Endothelial cell (in vitro differentiated cells): ENCODE measurements at places on chromosomes 11 and 22.

GRCh38 chr22:38549101-38549894 lies 20.7 kb downstream of the DMC1 start:
- DNase-seq = no peak

GRCh38 chr11:111095327-111095726 lies 150.2 kb upstream of the POU2AF2 start:
- no peak for DNase-seq

GRCh38 chr11:115464269-115464668 lies 39.9 kb downstream of the CADM1 start:
- no peak for DNase-seq

GRCh38 chr11:78038697-78039313 lies 15.7 kb upstream of the KCTD14 start:
- no peak for DNase-seq

DNA sequence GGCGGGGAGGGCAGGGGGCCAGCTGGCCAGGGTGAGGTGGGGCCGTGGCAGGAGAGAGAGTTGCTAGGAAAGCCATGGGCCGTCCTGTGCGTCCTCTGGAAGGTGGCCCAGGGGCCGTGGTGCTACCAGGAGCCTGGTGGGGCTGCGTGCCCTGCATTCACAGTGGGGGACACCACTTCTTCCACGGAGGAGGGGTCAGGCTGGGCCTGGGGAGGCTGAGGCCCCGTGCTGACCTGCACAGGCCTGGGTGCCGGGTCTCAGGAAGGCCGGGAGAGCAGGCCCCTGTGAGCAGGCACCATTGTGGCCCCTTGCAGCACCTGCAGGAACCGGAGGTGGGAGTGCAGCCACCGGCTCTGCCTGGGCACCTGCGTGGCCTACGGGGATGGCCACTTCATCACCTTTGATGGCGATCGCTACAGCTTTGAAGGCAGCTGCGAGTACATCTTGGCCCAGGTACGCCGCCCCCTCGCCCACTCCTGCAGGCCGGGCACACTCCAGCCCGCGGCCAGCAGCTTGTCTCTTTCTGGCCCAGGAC lies 12.0 kb downstream of the MUC5B start:
- DNase-seq = peak; percentile 3

DNA sequence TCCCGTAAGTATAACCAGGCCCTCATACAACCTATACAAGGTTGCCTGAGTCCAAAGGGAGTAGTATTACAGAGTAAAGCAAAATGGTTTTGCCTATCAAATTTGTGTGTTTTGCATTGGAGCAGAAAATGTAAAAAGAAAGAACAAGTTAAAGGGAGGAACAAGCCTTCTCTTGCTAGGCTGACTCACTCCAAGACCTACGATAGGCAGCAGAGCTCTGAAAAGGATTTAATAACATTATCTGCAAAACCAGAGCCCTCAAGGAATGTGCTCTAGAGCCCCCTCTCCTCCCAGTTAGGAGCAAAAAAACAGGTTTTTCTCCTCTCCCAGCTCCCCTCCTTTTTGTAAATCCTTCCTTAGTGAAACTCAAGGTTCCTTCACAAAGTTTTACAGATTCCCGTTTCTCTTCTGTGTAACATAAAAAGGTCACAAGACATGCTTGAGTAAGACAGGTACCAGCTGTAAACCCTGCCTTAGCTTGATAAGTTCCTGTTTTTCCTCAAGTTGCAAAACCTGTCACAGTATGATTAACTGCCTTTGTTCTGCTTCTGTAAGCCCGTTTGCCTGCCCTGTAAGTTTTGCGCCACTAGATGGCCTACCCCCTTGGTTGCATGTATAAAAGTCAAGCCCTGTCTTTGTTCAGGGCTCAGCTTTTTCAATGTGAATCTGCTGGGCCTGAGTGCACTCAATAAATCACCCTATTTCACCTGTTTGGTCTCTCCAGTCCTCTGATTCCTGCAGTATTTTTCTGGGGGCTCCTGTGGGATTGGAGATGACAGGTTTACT lies 498.2 kb downstream of the KCNA4 start:
- no peak for DNase-seq

DNA sequence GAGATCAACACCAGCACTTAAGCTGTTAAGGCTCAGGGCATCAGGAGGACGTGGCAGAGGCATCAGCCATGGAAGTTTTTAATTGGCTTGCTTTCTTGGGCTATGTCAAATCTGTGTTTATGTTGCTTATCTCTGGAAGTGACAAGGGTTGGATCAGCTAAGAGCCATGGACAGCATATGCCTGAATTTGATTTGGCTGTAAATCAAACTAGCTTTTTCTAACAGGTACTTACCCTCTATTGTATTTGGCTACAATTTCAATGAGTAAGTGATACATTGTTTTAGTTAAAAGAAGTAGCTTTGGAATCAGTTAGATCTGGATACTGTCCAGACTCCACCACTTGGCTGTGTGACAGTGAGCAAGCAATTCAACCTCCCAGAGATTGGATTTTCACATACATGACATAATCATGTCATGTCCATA lies 936.6 kb downstream of the OPCML start:
- DNase-seq = no peak

DNA sequence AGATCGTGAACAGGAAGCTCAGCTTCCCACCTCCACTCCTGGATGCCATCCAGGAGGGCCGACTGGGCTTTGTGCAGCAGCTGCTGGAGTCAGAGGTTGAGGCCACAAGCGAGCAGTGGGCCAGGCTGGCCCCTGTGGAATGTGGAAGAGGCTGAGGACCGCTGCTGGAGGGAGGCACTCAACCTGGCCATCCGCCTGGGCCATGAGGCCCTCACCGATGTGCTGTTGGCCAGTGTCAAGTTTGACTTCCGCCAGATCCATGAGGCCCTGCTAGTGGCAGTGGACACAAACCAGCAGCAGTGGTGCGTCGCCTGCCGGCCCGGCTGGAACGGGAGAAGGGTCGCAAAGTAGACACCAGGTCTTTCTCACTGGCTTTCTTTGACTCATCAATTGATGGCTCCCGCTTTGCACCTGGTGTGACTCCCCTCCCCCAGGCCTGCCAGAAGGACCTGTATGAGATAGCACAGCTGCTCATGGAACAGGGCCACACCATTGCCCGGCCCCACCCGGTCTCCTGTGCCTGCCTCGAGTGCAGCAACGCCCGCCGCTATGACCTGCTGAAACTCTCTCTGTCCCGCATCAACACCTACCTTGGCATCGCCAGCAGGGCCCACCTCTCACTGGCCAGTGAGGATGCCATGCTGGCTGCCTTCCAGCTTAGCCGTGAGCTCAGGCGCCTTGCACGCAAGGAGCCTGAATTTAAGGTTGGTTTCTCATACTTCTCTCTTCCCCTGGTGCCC lies 24.9 kb downstream of the ART5 start:
- no peak for DNase-seq

GRCh38 chr22:44328762-44329161 lies 16.0 kb upstream of the SHISAL1 start:
- no peak for DNase-seq

DNA sequence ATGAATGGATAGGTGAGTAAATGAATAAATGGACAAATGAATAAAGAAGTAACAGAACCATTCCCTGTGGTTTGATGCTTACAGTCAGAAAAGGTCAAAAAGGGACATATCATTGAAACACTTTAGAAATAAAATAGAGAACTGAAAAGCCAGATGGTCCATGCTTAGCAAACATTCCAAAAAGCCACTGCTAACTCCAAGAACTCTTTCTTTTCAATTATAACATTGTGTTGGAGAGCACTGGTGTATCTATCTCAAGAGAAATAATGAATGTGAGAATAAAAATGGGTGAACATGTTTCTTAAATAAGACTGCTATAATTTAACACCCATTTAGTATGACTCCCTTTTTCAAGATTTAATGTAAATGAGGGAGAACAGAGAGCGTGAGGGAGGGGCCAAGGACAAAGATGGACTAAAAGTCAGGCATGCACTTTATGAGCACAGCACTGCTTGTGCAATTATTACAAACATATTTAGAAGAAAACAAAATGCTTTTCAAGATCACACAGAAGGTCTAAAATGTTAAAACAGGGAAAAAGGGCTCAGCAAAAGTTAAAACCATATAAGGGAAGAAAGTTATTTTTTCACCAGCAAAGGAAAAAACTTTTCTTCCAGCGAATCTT lies 224.3 kb upstream of the PITPNB start:
- no peak for DNase-seq

DNA sequence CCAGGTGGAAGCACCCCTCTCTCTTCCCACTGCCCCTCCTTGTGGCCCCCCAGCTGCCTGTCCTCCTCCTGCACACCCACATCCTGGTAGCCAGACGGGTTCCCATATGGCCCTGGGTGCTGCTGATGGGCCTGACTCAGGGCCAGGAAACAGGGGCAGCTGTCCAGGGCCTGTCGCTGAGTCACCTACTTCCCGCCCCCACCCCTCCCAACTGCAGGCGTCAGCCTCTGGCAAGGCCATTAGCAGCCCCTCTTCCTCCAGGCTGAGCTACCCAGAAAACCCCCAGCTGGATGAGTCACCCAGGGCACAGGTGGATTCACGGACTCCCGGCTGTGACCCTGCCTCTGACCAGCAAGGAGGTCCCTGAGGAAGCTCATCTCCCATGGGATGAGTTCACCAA lies 6.9 kb upstream of the GAL start:
- no peak for DNase-seq

DNA sequence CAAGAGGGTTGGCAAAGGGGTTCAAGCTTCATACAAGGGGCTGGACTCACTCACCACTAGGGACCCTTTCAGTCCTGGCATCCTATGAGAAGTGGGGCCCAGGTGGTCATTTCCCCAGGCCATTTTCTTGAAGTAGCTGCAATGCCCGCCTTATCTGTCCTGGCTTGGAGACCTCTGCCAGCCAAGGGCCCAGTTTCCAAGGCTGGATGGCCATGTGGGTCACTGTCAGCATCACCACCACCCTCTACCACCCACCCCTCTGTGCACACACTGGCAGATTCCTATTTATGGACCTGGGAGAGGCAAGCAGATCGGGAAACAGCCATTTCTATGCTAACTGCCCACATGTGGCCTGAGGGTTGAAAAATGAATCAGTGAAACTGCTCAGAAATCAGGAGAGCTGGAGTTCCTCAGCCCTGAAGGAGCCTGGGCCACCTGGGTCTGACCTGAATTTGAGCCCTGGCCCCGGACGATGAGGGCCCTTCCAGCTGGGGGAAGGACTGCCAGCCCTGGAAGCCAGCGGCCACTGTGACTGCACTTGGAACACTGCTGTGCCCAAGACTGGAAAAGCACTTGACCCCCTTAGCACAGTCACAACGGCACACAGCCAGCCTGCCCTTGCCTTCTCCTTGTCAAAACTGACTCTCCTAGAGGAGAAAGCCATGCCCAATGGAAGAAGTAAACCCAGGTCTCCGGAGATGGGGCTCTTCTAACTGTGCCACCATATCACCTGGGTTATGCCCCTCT lies 442.2 kb downstream of the BUD13 start:
- no peak for DNase-seq

DNA sequence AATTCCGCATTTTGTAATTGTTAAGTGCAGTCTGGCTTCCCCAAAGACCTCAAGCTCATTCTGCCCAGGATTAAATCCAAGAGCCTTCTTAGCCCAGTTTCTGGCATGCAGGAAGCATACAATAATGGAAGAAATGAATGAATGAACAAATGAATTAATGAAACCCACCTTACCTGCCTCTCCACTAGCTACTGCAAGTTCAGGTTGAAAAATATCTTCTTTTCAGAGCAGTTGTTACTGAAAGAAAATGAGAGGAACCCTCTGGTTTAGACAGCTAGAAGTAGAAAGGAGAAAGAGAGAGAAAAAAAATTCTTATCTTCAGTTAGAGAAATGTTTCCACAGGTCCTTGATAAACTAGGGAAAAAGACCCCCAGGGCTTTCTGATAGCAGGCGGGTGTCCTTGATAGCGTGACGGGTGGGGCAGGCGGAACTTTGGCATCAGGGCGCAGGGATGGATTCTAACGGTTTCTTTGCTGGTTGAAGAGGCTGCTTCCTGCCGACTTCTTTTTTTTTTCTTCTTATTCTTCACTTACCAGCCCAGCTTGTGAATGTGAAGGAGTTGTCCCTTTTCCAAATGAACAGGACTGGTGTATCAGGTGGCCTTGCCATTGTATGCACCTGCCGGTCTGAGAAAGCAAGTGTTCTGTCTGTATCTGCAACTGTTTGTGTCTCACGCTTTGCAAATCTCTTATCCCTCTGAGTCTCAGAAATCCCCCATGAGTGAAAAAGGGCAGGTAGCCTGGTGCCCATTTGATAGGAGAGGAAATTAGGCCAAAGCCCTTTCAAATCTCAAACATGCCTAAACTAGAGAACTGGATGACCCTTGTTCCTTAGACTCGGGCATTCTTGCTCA lies 10.0 kb downstream of the LMO2 start:
- no peak for DNase-seq

GRCh38 chr22:44220727-44221680 lies 40.3 kb downstream of the PARVG start:
- DNase-seq = no peak

DNA sequence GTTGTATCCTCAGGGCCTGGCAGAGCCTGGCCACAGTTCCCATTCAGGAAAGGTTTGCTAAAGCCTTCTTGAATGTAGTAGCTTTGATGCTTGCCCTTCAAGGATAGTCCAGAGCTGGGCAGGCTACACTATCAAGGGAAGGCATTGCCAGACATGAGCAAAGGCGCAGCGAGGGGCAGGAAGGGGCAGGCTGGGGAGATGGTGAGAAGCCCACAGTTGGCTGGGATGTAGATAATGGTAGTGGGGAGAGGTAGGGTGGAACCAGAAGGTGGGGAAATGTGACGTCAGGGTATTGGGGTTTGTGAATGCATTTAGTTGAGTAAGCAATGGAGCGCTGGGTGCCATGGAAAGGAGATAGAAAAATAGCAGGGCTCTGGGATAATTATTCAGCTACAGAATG lies 28.6 kb downstream of the LRRC32 start:
- DNase-seq = peak; percentile 1
